ENCODE measurements at places on chromosomes 13 and 19.

DNA sequence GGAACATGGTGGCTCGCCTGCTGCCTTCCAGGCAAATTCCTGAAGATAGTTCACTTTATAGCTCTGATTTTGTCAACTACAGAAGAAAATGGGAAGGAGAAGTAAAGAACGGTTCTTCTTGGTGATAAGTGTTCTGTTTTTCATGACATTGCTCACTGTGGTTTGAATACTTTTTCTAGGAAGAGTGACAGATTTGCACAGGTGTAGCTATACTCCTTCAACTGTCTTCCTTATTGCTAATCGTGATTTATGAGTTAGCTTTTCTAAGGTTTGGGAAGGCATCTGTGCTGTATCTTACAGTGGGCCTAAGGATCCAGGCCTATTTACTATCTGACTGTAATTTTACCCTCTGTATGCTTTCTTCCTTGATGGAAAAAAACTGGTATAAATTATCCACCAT is 405.6 kb downstream of the NDFIP2 start:
- no peak for DNase-seq

GRCh38 chr13:48266701-48267639 is 34.0 kb downstream of the ITM2B start:
- no peak for DNase-seq

DNA sequence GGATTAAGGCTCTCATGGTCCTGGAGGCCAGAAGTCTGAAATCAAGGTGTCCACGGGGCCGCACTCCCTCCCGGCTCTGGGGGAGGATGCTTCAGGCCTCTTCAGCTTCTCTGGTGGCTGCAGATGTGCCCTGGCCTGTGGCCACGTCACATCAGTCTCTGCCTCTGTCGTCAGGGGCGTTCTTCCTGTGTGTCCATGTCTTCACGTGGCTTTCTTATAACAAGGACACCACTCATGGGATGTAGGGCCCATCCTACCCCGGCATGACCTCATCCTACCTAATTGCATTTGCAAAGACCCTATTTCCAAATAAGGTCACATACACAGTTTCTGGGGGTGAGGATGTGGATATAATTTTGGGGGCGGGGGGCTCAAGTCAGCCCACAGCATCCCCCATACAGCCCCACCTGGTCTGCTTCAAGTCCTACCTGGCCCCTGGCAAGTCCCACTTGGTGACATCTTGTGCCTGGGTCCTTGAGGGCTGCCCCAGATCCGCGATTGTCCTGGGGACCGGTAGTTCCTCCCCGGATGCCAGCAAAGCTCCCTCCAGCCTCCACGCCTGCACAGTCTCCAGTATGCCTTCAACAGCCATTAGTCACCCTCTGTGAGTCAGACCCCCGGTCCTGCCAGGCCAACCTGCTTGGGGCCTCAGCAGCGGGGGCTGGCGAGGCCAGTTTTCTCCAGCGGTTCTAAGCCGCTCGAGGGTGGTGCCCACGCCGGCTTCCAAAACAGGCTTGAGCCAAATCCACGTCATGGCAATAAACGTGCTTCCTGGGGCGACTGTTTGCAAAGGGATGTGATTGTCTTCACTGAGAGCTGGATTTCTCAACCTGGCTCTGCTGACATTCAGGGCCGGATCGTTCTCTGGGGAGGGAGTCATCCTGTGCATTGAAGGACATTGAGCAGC is 32.2 kb downstream of the MYO9B start:
- DNase-seq = no peak

DNA sequence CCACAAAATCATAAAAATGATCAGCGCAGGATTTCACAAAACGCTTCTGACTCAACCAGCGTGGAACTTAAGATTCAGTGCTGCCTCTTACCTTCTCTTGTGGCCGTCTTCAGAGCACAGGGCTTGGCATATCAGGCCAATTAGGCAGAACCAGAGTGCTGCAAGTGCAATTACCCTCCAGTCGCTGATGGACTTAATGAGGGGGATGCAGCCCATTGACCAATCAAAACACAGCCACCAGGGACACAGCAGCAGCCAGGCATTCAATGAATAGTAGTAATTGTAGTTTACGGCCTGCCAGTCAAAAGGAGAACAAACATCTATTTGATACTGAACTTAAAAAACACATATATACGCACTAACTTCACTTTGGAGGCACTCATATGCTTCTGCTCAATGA is 38.2 kb downstream of the TMTC4 start:
- no peak for DNase-seq

- no peak for DNase-seq
These were observed 43.3 kb downstream of the RFX2 start for GRCh38 chr19:6066661-6067646.

DNA sequence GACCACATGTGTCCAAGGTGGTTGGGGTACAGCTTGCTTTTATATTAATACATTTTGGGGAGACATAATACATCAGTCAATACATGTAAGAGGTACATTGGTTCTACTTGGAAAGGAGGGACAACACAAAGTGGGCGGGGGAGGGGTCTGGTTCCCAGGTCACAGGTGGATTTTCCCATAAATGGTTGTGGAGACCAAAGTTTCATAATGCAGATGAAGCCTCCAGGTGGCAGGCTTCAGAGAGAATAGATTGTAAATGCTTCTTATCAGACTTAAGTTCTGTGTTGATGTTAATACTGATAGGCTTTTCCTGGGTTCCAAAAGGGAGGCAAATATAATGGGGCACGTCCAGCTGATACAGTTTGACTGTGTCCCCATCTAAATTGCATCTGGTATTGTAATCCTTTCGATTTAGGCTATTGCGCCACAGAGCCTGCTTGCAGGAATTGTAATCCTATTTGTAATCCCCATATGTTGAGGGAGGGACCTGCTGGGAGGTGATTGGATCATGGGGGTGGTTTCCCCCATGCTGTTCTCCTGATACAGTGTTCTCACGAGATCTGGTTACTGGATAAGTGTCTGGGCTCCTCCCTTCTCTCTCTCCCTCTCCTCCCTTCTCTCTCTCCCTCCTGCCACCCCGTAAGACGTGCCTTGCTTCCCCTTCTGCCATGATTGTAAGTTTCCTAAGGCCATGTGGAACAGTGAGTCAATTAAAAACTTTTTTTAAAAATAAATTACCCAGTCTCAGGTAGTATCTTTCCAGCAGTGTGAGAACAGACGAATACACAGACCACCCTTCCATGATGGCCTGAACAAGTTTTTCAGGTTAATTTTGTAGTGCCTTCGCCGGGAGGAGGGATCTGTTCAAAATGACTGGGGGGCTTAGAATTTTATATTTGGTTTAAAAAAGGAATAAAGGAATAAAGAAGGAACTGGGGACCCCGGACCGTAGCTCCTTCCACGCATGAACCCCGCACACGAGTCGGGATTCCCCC is 44.9 kb downstream of the ZNF823 start:
- DNase-seq = no peak

DNA sequence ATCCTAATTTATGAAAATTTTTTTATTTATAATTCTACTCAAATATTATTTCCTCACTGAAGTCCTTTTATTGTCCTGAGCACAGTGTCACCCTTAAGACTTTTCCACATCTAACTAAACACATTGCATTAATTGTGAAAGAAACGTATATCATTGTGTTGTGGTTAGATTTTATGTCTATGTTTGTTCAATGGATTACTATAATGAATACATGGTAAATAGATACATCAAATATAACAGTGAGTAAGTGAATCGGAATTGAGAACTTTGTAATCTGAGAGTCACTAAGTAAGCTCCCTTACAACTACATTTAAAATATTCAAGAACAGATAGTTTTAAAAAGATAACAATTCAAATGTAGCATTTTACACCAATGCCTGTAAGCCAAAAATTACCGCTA is 417.6 kb upstream of the PCDH20 start:
- DNase-seq = no peak

- DNase-seq = no peak
These were observed 7.8 kb upstream of the SYCN start for GRCh38 chr19:39211731-39212374.

- DNase-seq = no peak
These were observed 141.6 kb downstream of the KDM4B start for GRCh38 chr19:5110546-5110945.

GRCh38 chr13:54216221-54216620 is 1187.6 kb downstream of the OLFM4 start:
- no peak for DNase-seq

- DNase-seq = no peak
These were observed 7.5 kb downstream of the GPR180 start for GRCh38 chr13:94609196-94609595.

DNA sequence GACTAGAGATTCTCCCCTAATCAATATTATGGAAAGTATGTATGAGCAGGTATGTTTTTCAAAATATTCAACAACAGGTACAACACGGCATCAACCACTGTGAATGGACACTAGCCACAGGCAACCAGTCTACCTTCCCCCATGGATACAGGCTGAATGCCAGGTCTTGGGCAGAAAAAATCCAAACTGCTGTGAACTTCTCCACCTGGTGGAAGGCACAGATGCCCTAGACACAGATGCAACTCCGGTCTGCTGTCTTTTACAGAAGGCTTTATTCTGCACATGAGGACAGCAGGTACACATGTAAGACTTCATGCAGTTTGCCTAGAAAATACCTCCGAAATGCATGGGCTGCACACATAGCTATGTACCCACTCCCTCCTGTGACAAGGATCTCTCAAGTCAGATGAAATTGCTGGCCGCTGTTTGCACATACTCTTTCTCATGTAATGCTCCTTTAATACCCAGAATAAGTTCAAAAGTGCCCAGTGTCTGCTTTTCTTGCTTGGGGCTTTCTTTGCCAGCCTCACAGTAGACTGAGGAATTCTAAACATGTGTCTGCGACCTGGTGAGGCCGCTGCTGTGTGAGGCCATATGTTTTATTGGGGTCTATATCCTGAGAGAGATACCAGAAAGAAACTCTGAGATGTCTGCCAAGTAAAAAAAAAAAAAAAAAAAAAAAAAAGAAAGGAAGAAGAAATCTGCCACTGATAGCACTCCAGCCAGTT is 325.9 kb downstream of the FOXO1 start:
- DNase-seq = no peak

- no peak for DNase-seq
These were observed 41.3 kb upstream of the IGFL4 start for GRCh38 chr19:46081928-46082727.

- no peak for DNase-seq
These were observed 321.1 kb downstream of the MYO16 start for GRCh38 chr13:108950333-108951010.

- no peak for DNase-seq
These were observed 33.6 kb downstream of the NAXD start for GRCh38 chr13:110648848-110649421.

GRCh38 chr13:31818236-31818635 is 78.9 kb downstream of the RXFP2 start:
- no peak for DNase-seq

- no peak for DNase-seq
These were observed at the start of gene FUT6 for GRCh38 chr19:5839065-5840017. FUT6 (minus strand) TSS chr19:5839702; CDS start chr19:5832567, 7,135 bp downstream.

GRCh38 chr19:34489175-34489574 is 7.6 kb downstream of the WTIP start:
- no peak for DNase-seq

DNA sequence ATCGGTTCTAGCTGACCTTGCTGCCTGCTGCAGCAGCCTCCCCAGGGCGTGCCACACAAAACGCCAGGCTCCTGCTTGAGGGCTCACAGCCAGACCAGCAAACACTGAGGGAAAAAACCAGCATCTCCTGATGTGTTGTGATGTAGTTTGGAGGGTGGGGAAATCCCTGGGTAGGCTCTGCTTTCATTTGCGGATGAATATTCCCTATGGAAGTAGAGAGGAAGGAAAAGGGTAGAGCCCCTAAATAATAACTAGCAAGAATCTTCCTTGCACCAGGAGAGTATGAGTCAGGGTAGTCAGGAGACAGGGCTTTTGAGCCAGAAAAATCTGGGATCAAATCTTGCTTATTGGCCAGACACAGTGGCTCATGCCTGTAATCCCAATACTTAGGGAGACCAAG is 545.3 kb downstream of the RFC3 start:
- DNase-seq = no peak

DNA sequence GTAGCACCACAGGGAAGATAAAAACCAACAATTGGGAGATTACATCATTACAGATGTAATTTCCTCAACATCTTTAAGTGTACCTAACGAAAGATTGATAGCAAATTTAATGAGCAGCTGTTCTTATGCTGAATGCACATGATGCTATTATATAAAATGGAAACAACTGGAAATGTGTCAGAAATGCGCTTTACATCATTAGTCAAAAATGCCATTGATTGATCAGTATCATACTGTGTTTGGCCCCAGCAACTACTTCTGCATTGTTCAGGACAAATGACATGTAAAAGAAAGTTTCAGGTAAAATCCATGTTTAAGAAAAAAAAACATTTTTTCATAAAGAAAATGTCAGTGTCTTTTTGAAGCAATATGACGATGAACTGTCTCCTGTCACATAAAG is 625.5 kb upstream of the MIR17HG start:
- no peak for DNase-seq

GRCh38 chr19:40381321-40381720 is 8.7 kb downstream of the HIPK4 start:
- DNase-seq = no peak

- peak; percentile 51 for DNase-seq
These were observed 9.4 kb downstream of the OCEL1 start for GRCh38 chr19:17235300-17235970.

GRCh38 chr19:52522551-52522950 is 4.9 kb upstream of the ZNF808 start:
- no peak for DNase-seq

- DNase-seq = no peak
These were observed 11.9 kb upstream of the GGACT start for GRCh38 chr13:100600461-100600860.

DNA sequence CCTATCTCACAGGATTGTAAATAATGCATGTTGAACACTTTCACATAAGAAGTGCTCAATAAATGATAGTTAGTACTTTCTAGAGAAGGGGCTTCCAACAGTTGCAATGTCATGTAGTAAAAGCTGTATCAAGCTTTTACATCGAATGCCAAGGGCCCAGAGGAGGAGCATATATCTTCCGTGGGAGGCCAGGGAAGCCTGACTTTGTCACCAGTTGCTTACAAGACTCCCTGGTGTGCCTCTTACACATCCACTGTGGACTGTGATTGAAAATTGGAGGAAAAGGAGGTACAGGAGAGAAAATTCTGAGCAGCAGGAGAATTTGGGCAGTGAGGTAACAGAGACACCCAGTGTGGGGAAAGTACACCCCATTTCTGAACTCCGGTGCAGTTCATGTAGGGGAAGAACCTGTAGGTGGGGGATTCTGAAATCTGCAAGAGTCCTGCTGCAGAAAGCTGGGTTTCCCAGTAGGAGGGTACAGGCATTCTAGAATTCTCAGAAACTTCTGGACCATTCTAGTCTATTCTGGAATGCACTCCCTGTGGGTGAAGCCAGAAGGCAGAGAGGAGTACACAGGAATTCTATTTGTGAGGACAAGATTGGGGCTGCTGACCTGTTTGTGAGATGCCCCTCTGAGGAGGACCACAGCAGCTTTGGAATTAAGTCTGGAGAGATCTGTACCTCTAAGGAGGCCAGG is 54.0 kb downstream of the ALOX5AP start:
- DNase-seq = no peak

- DNase-seq = no peak
These were observed 67.9 kb downstream of the NDFIP2 start for GRCh38 chr13:79548902-79549301.

GRCh38 chr19:39546599-39546998 is 6.6 kb upstream of the EID2 start:
- no peak for DNase-seq

Data from activated T-cell treated with anti-CD3 and anti-CD28 coated beads for 4 hours (primary cell).